Stomach (tissue), 19 donors: ENCODE measurements at places on chromosomes 16 and 17. TPM values are rescaled to one million over a fixed set of nuclear protein-coding genes. Genes with fewer than 3 reads are reported as not detected.

DNA sequence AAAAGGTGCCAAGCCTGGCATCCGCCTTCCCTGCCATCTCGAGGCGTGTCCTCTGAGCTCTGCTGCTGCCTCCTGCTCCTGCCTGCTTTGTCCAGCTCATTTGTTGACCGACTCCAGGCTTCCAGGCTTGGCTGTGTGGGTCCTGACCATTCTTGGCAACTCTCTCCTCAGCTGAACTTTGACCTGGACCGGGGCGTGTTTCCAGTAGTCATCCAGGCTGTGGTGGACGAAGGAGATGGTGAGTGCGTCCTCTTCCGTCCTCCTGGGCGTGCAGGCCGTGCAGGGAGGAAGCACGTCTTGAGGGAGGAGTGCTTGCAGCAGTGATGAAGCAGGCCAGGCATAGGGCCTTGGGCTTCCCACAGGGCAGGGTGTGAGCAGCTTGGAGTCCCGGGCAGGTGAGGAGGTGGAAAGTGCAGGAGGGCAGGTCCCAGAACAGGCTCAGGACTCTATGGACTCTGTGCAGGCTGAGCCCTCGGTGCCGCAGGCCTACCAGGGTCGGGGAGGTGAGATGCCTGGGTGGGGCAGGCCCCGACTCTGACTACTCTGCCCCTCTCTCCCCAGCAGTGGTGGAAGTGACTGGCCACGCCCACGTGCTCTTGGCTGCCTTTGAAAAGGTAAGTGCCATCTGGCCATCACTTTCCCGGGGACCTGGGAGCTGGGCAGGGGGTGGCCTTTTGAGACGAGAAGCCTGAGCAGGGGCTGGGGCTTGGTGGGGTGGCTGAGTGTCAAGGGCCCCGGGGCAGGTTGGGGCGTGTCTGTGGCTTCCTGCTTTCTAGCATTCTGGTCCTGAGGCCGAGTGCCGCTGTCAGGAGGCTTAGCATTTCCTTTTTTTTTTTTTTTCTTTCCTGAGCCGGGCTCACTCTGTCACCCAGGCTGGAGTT, 28.6 kb upstream of the NUDT16L1 start:
- DNase-seq = peak; percentile 48

DNA sequence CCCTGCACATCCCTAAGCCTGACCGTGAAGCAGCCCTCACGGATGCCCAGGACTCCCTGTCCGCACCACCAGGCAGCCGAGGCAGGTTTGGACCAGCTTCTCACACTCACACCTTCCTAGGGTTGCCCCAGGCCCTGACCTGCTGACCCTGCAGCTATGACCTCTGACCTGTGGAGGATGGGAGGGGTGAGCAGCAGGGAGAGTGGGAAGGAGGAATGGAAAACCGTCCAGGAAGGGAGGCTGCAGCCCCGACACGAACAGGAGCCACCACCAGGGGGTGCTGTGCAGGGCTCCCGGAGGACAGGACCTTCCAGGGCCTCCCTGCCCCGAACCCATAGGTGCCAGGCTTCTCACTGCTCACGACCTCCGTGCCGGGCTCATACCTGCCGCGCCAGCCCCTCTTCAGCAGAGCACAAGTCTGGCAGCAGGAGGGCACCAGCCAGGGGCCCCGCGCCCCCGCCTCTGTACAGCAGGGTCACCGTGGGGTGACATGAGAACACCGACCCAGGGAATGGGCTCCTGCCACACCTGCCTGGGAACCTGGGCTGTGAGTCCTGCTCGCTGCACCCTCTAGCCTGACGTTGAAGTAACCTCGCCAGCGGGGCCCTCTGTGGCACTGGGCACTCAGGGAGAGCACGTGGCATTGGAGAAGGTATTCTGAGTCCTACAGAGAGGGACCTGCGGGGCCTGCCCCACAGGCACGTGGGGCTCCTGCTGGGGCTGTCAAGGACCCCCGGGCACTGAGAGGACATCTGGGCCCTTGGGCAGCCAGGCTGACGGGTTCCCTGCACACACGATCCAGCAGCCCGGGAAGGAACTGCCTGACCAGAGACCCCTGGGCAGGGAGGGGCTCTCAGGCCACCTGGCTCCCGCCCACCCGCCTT, 37.6 kb downstream of the CTU2 start:
- peak; percentile 89 for DNase-seq

- DNase-seq = peak; percentile 95
These were observed at the start of gene NLE1 for GRCh38 chr17:35141681-35142466. Gene NLE1 (minus strand): TSS chr17:35142303. CDS start chr17:35142275, 28 bp downstream.

- no peak for DNase-seq
These were observed 19.3 kb downstream of the CD2BP2 start for GRCh38 chr16:30335598-30336474.

- DNase-seq = no peak
These were observed 178.9 kb downstream of the PRKCA start for GRCh38 chr17:66481271-66481670.

DNA sequence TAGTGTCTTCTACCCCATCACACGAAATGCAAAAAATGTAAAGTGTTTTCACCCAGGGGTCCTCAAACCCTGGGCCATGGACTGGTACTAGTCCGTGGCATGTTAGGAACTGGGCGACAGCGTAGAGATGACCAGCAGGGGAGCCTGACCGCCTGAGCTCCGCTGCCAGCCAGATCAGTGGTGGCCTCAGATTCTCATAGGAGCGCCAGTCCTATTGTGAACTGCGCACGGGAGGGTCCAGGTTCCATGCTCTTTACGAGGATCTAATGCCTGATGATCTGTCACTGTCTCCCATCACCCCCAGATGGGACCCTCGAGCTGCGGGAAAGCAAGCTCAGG, 4.5 kb downstream of the SCARF1 start:
- DNase-seq = peak; percentile 7

GRCh38 chr16:9015489-9015888, 51.8 kb upstream of the USP7 start:
- no peak for DNase-seq

- no peak for DNase-seq
These were observed 36.4 kb upstream of the CORO6 start for GRCh38 chr17:29659155-29659554.

- no peak for DNase-seq
These were observed 16.4 kb downstream of the CACNG4 start for GRCh38 chr17:66980896-66981295.

GRCh38 chr16:50340578-50340977, 28.2 kb downstream of the BRD7 start:
- DNase-seq = peak; percentile 31

DNA sequence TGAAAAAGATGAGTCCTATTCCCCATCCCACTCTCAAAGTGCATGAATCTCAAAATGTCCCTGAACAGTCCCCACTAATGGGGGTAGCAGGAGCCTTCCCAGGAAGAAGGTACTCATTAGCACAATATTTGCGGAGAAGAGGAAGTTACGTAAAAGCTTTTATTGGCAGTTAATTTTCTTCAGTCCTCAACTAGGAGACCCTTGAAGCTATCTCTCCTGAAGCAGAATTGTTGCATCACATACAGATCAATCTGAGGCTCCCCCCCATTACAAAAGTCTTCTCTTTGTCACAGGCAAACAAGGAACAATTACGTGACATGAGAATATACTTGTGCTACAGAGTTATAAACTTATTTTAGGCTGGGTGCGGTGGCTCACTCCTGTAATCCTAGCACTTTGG, 14.2 kb downstream of the SLFN12L start:
- no peak for DNase-seq

The ZNF750 gene
- total RNA-seq = not detected

The OR1F1 gene
- total RNA-seq = not detected

- DNase-seq = no peak
These were observed 683 bp upstream of the SLC7A6 start for GRCh38 chr16:68263559-68264127.

DNA sequence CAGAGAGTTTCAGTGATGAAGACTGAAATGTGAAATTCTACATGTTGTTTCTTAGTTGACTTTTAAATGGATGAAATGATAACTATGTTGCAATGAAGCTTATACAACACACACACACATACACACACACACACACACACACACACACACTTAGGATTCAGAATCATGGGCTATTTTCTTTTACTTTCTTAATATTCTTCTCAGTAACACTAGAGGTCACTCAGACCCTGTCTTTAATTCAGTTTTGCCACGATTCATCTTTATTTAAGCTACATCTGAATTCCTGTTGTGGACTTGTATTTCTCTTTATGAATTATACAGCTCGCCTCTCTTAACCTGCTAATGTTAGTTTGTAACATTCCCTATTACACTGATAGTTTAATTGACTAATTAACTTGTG, 109.6 kb upstream of the GOT2 start:
- DNase-seq = peak; percentile 65

The CD300LB gene
- total RNA-seq = not detected

GRCh38 chr17:3818786-3819185, 17.8 kb upstream of the ITGAE start:
- DNase-seq = no peak

DNA sequence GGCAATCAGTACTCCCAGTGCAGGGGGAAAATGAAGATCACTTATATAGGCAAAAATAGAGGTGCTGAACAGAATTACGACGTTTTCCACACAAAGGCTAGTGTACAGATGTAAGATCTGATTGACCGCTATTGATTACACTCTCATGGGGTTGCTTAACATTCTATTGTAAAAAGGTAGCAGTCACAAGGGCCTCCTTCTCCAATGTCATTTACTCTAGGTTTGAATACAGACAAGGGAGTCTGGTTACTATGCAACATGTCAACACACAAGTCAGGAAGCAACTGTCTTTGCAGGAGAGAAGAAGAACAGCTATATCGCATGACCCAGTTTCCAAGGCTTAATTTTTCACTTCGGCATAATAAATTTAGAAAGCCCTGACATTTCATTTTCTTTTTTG, 7.9 kb downstream of the KRT37 start:
- DNase-seq = peak; percentile 25

- no peak for DNase-seq
These were observed 35.0 kb downstream of the ITGB3 start for GRCh38 chr17:47288531-47289116.

GRCh38 chr16:84532291-84532724, 27.8 kb upstream of the MEAK7 start:
- DNase-seq = peak; percentile 83

The RNF157 gene
- 11.6 TPM for total RNA-seq
